CD4-positive, alpha-beta T cell treated with Interleukin-12 subunit alpha and Interleukin-12 subunit beta, for 1 hour (primary cell): ENCODE measurements at places on chromosomes 6 and 20.

DNA sequence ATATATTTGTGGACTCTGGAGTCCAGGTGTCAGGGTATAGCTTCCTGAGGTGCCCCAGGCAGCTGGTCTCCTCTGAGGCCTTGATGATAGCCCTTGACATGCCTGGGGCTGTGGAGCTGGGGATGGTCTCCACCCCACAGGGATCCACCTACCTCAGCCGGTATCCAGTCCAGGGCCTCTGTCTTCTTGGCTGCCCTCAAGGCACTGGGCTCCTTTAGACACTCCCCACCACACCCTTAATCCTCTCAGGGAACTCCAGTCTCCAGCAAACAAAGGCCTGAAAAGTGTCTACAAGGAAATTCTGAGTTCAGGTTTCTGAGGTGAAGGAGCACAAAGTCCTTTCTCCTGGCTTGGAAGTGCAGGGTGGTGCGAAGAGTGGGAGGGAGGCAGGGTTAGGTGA is 44.6 kb upstream of the DDR1 start:
- DNase-seq, result no peak

DNA sequence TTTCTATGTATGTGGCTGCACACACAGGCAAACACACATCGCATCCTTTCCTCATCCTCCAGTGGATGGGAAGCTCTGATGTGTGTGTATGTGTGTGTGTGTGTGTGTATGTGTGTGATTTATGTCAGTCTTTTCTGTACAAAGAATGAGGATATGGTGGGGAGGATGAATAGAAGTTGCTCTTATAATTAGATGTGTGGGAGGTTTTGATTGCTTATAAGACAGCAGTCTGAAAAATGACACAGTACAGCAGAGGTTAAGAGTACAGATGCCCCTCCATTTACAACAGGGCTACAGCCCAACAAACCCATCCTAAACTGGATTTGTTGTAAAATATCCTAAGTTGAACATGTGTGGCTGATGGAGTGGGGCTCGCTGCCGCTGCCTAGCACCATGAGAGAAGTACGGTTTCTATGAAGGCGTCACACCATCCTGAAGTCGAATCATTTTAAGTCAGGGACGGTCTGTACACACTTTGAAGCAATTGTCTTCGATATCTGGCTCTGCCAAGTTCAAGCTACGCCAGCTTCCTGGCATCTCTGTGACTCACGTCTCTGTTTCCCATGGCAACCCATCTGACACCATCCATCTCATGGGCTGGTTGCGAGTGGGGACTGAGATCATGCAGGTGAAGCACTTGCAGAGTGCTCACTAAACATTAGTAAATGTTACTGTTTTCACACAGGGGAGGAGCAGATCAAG is 252.6 kb downstream of the MYLK4 start:
- DNase-seq, result no peak

GRCh38 chr6:139977887-139978332 is 603.5 kb upstream of the CITED2 start:
- no peak for DNase-seq

DNA sequence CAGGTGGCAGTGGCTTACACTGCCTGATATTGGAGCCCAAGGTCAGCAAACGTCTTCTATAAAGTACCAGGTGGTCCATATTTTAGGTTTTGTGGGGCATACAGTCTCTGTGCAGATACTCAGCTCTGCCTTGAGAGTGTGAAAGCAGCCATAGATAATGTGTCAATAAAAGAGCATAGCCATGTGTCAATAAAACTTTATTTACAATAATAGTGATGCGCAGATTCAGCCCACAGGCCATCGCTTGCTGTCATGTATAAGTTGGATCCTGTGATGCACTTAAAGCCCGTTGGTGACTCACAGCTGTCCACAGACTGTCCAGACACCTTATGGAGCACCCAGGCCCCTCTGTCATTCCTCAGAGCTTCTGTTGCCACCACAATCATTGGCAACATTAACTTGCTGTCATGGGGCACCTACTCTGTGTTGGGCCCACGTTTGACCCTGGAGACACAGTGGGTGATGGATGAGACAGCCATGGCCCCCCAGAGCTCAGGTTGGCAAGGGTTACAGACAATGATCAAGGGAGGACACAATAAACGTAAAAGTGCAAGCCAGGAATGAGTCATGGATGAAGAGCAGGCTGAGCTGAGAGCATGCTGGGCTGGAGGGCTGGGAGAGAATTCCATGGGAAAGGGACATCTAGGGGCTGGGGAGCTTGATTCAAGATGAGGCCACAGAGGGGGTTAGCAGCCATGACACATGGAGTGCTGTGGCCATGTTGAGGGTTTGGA is 173.6 kb downstream of the TAF4 start:
- DNase-seq, result no peak

GRCh38 chr20:42435230-42435629 is 754.5 kb downstream of the PTPRT start:
- no peak for DNase-seq

GRCh38 chr6:150967381-150967780 is 101.9 kb downstream of the MTHFD1L start:
- no peak for DNase-seq

DNA sequence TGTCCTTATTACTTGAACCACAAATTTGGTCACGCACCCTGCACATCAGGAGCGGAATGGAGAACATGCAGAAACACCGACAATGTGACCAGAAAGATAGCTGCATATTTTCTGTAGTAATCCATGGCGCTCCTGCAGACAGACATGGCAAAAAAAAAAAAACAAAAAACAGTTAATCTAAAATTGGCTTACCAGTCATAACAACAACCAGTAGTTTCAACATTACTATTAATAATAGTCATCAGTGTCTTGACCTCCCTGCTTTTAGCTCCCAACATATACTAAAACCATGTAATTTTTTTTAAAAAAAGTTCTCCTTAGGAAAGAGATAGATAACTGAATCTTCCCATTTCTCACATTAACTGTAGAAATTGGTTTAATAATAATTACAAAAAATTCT is 6.8 kb downstream of the CGA start:
- DNase-seq, result no peak

GRCh38 chr6:25582101-25582500 is 69.9 kb upstream of the SCGN start:
- DNase-seq, result no peak

GRCh38 chr6:154614641-154615040 is 104.2 kb upstream of the CNKSR3 start:
- DNase-seq, result no peak

DNA sequence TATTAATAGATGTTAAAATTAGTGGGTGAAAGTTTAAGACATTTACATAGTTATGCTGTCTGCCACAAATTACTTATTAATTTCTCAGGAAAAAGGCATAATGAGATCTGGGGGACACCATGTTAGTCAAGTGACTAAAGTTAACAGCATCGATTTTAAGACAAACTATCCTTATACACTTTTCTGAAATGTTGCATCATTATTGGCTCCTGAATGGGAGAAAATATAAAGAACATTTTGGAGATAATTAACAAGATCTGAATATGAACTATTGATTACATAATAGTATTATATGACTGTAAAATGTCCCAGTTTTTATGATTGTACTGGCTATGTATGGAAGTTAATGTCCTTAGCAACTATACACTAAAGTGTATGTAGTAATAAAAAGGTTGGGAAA is 7.9 kb downstream of the OR2B3 start:
- DNase-seq, result no peak

- DNase-seq, result no peak
Measured at GRCh38 chr20:53586640-53587039, 7.0 kb downstream of the ZNF217 start.

- no peak for DNase-seq
Measured at GRCh38 chr6:49966334-49966733, 2.4 kb upstream of the DEFB114 start.

DNA sequence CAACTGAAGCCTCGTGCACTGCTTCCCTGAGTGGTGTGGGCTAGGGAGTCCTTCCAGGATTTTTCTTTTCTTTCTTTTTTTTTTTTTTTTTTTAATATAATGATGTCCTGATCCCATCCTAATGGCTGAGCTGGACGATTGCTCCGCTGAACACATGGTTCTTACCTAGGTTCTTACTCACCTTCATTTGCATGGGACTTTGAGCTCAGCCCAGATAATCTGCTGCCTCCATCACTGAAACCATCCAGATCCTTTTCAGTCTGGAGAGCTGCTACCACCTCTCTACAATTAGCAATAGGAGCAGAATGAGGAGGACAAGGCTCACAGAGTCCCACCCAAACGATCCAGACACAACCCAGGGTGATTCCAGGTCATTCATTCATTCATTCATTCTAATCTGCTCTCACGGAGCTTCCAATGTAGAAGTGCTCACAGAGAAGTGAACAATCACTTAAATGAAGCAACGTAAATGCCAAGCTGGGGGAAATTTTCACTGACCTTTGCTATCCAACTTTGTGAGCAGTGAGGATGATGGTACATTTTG is 246.3 kb upstream of the RREB1 start:
- DNase-seq, result no peak

- DNase-seq, result peak; percentile 79
Measured at GRCh38 chr6:149938571-149939355, 3.1 kb upstream of the ULBP2 start.

DNA sequence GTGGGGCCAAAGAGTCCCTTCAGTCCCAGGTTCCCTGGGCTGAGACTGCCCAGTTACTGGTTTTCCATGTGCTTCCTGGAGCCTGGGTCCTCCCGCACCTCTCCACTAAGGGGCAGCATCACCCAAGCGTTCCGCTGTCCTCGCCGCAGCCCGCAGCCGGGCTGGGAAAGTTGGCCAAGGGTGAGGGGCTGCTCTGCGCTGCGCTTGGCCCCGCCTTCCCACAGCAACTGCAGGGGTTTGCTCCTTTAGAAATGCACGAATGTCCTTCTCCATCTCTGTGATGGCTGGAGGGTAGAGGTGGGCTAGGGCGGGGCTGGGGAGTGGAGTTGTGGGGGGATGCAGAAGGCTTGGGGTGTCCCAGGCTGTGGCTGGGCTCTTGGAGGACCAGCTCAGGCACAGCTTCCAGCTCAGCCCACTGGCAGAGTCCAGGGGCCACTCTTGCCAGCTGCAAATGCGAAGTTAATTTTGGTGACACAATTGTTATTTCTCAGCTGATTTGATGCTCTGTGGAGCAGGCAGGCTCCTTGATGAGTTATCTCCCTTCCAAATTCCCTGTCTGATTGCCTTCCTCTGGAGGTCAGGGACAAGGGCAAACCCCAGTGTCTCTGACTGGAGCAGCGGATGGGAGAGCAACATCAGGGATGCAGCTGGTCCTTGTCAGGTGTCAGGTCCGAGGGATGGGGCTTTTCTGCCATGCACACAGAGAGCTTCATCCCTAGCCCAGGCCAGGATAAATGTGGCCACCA is 63.2 kb downstream of the NOL4L start:
- peak; percentile 74 for DNase-seq
